ENCODE measurements at places on chromosomes 6 and 20. TPM values are rescaled to one million over a fixed set of nuclear protein-coding genes. Genes with fewer than 3 reads are reported as not detected.

PKIB gene
- 13.4 TPM for total RNA-seq

NKAIN2 gene
- total RNA-seq, result not detected

SMIM28 gene
- total RNA-seq, result not detected

ME1 gene
- 22.3 TPM for total RNA-seq

COQ3 gene
- 10.2 TPM for total RNA-seq

BPIFB4 gene
- total RNA-seq, result not detected

IRAK1BP1 gene
- total RNA-seq, result 2.4 TPM

LRRC73 gene
- total RNA-seq, result not detected

TRDN gene
- total RNA-seq, result 2.2 TPM

MUCL3 gene
- total RNA-seq, result not detected

ULBP1 gene
- not detected for total RNA-seq

KHDC1L gene
- not detected for total RNA-seq

ADGRF1 gene
- total RNA-seq, result not detected

ZSCAN31 gene
- total RNA-seq, result 5.1 TPM

SLC35D3 gene
- total RNA-seq, result not detected

TMEM217 gene
- total RNA-seq, result not detected

OVOL2 gene
- not detected for total RNA-seq

SLC4A11 gene
- total RNA-seq, result 5.3 TPM

CPXM1 gene
- total RNA-seq, result 24.9 TPM

TFAP2C gene
- total RNA-seq, result 1.1 TPM

OR2H1 gene
- total RNA-seq, result not detected
